Gastroesophageal sphincter (tissue), 4 donors: ENCODE measurements at places on chromosomes 12 and 14. TPM values are rescaled to one million over a fixed set of nuclear protein-coding genes. Genes with fewer than 3 reads are reported as not detected.

Gene CRIP1
- 38.1 TPM for total RNA-seq

Gene SIRT4
- 3.9 TPM for total RNA-seq

Gene SOAT2
- not detected for total RNA-seq

DNA sequence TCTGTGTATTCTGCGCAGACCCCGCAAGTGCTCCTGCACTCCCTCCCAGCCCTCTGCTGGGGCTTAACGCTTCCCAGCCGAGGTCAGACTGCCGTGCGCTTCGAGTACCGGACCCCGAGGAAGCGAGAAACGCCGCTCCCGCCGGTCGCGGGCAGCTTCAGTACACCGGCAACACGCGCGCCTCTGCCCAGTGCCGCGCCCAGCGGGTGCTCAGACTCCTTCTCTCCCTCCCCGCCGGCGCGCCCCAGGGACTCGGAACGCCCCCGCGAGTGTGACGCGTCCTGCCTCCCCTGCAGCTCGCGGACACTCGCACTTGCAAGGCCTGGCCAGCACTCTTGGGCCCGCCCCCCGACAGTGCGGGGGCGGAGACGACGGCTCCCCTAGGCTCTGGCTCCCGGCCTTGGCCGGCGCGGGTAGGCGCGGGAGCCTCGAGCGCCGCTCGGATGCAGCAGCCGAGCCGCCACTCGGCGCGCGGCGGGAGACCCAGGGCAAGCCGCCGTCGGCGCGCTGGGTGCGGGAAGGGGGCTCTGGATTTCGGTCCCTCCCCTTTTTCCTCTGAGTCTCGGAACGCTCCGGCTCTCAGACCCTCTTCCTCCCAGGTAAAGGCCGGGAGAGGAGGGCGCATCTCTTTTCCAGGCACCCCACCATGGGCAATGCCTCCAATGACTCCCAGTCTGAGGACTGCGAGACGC is at the start of gene PTGER2:
PTGER2 (plus strand) TSS at position 410 of the 692 bp plus-strand sequence; CDS start at position 647, 237 bp downstream.
- ATAC-seq, result peak; percentile 93

DNA sequence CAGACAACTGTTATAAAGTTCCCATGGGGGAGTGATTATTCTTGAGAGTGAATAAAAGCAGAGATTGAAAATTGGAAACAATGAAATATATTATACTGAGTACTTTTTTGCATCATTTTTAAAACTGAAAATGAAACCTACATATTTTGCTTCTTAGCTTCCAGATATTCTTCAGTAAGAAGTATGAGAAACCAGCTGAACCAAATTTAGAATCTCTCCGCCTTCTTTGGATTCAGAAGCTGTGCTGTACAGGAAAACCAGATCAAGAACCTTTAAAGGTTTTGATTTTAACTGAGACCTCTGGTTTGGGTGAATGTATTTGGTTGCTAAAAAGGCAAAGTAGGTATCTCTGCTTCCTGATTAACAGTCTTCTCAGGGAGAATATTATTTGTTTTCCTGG is 109.4 kb downstream of the AKAP6 start:
- ATAC-seq, result no peak

- no peak for ATAC-seq
Measured at GRCh38 chr12:22116376-22116775, 70.4 kb downstream of the CMAS start.
